ENCODE measurements at places on chromosomes 11 and 22.

- DNase-seq = no peak
Measured at GRCh38 chr11:13368041-13368446, 90.5 kb downstream of the BMAL1 start.

DNA sequence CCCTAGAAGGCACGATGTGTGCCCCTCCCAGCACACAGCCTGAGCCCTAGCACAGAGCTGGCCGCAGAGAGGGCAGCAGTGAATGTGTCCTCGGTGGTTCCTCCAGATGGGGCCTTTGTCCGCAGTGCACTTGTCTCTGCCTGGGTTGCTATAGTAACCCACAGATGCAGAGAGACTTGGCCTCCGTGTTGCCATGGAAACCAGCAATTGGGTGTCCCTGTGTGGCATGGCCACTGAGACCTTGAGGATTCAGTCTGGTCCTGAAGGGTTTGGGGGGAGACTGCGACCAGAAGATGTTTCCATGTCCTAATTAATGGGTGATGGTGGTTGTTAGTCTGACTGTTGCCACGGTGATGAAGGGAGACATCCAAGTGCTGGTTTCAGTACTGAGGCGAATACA, 42.6 kb upstream of the TUB start:
- DNase-seq = no peak

- no peak for DNase-seq
Measured at GRCh38 chr11:31816468-31817053, 5.4 kb upstream of the PAX6 start.

- DNase-seq = no peak
Measured at GRCh38 chr11:109120341-109120740, 301.6 kb upstream of the C11orf87 start.

Measured in NCI-H345 (cell line).